ENCODE measurements at places on chromosomes 3 and 15. TPM values are rescaled to one million over a fixed set of nuclear protein-coding genes. Genes with fewer than 3 reads are reported as not detected.

CCK gene
- not detected for polyA plus RNA-seq

IGDCC3 gene
- 30.1 TPM for polyA plus RNA-seq

CCDC54 gene
- polyA plus RNA-seq: not detected

SRP14 gene
- 257 TPM for polyA plus RNA-seq

SNTN gene
- polyA plus RNA-seq: not detected

AADACL2 gene
- not detected for polyA plus RNA-seq

IL16 gene
- polyA plus RNA-seq: 0.03 TPM

RARB gene
- 0.16 TPM for polyA plus RNA-seq

CDV3 gene
- 44.9 TPM for polyA plus RNA-seq

ANKUB1 gene
- not detected for polyA plus RNA-seq

TMIE gene
- not detected for polyA plus RNA-seq

GP5 gene
- 0.01 TPM for polyA plus RNA-seq

DUSP7 gene
- 8.8 TPM for polyA plus RNA-seq

GRAMD1C gene
- 1.0 TPM for polyA plus RNA-seq

EPHB1 gene
- polyA plus RNA-seq: 0.13 TPM

UBE3A gene
- polyA plus RNA-seq: 17.3 TPM

ST8SIA2 gene
- polyA plus RNA-seq: not detected

ESYT3 gene
- polyA plus RNA-seq: 1.6 TPM

BFSP2 gene
- not detected for polyA plus RNA-seq

ZNF660 gene
- 0.91 TPM for polyA plus RNA-seq

RETNLB gene
- polyA plus RNA-seq: not detected

HRG gene
- polyA plus RNA-seq: 0.09 TPM

CASR gene
- not detected for polyA plus RNA-seq

GATM gene
- polyA plus RNA-seq: 13.9 TPM

TM4SF1 gene
- 1,359 TPM for polyA plus RNA-seq

PYGO1 gene
- 0.94 TPM for polyA plus RNA-seq

SLC6A1 gene
- 0.04 TPM for polyA plus RNA-seq

JMJD7 gene
- 7.2 TPM for polyA plus RNA-seq

SMCO1 gene
- polyA plus RNA-seq: not detected

ZWILCH gene
- polyA plus RNA-seq: 9.5 TPM

GOLGA6L4 gene
- 2.0 TPM for polyA plus RNA-seq

IRAK2 gene
- polyA plus RNA-seq: 23.3 TPM

ATP13A5 gene
- polyA plus RNA-seq: not detected

Measured in HepG2 (cell line).